ENCODE measurements at places on chromosomes 16 and 17.

DNA sequence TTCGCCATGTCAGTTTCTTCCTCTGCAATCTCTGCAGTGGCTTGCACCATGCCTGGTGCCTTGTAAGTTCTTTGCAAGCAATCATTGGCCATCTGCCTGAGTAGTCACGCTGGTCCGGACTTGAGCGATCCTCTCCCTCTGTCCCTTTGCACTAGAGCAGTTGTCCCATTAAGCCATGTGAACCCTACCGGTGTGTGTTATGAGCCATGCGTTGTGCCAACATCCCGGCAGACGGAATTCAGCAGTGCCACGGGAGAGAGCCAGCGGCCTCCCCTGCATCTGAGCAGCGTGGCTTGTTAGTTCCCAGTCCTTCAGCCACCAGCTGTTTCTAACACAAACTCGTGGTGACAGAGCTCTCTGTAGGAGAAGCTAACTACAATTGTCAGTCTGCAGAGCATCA, 275.1 kb upstream of the HSBP1 start:
- DNase-seq, result no peak

GRCh38 chr17:16977932-16978331, 6.0 kb upstream of the TNFRSF13B start:
- no peak for DNase-seq

- DNase-seq, result no peak
Observed at GRCh38 chr16:85100265-85100664, 12.0 kb downstream of the CIBAR2 start.

DNA sequence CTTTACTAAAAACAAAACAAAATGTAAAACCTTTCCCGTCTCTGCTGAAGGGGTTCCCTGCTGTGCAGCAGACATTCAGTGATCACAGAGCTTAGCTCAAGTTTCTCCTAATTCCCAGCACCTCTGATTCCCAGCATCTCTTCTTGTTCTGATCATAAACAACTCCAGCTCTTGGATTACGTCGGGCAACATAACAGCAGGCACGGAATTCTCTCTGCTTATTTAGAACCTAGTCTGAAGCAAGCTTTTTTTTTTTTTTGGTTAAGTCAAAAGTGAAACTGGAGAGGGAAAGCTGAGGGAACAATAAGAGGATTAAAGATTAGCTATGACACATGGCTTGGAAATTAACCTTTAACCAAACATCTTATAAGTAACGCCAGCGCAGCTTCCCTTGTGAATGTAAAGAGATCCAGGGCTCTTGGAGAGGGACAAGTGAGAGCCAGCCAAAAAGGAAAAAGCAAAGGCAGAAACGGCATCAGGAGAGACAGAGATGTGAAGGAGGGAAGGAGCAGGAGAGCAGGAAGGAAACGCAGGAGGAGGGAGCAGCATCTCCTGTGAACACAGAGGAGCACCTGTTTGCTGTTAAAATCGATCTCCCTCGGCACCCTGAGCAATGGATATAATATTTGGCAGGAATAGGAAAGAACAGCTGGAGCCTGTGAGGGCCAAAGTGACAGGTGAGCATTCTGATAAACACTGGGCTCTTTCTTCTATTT, at the start of gene BCO1:
TSS of gene BCO1 (plus strand) at position 394 of the 716 bp plus-strand sequence. CDS start at position 614, 220 bp downstream.
- DNase-seq, result no peak

DNA sequence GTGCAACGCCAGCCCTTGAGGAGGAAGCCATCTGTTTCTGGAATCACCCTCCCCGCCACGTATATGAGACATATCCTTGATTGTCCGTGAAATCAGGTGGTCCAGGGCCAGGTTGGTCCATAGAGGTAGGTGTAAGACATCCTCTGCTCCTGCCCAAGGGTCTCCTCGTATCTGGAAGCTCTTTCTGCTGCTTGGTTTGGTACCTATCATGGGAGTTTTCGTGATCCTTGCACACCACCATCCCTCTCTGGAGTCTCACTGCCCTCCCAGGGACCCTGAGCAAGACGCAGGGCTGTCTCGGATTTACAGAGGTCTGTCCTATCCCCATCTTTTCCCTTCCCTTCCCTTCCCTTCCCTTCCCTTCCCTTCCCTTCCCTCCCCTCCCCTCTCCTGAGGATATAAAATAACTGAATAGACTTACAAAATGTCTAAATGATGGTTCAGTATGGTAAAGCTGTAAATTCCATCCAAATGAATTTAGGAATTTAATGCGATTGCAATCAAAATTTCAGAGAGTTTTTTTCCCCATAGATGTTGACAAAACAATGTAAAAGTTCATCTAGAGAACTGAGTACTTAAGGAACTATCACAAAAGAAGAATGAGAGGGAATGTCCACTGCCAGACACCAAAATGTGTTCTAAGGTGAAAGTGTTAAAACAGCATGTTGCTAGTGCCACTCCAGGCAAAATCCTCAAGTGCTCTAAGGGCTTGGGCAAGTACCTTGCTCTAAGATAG, 2.0 kb upstream of the CCDC42 start:
- DNase-seq, result no peak

GRCh38 chr17:32565401-32565800, 78.6 kb downstream of the CDK5R1 start:
- no peak for DNase-seq

GRCh38 chr16:58053682-58054005, 28.1 kb downstream of the MMP15 start:
- DNase-seq, result no peak

DNA sequence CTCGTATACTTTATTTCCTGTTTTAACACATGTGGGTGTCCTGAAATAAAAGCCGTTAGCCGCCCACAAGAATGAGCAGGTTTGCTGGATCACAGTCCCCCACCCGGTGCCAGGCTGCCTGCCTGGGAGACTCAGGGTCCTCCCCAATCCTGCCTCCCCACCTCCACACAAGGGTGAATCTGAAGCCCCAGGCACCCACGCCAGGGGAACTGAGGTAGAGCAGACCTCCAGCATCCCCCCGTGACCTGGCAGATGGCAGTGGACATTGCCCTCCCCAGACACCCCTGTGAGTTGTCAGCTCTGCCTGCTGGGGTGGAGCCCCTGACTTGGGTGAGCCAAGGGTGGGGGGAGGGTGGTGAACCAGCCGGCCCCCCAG, 114.8 kb downstream of the METRNL start:
- DNase-seq, result no peak

DNA sequence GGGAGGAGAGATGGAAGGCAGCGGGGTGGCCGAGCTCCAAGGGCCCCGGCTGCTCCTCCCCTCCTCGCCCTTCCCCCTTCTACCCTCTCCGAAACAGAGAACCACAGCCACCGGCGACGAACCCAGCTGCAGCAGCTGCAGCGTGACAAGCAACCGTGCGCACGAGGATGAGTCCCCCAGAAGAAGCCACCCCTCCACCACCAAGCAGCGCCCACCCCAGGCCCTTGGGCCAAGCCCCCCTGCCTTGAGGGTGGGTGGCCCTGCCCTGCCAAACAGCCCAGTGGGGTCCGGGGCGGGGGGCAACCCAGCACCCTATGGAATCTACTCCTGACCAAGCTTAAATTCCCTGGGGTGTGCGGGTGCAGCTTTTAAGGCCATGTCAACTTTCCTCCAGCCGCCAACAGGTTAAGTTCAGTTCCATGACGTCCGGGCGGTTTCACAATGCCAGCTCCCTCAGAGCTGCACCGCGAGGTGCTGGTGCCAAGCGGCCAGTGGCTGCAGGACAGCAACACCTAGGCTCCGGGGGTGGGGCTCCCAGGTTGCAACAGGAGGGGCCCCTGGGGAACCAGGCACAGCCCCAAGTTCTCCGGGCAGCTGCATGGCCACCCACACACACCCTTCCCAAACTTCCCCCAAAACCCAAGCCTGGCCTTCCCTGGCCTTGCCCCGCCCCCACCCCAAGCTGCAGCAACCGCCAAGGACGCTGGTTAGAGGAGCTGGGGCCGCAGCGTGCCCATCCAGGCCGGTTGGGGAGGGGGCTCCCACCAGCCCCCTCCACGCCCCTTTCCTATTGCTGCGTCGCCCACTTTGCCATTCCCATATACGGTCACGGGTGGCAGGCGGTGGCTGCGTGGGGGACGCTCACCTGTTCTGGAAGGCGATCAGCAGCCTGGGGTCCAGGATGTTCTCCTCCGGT, 2.0 kb downstream of the CBX4 start:
- DNase-seq, result no peak

DNA sequence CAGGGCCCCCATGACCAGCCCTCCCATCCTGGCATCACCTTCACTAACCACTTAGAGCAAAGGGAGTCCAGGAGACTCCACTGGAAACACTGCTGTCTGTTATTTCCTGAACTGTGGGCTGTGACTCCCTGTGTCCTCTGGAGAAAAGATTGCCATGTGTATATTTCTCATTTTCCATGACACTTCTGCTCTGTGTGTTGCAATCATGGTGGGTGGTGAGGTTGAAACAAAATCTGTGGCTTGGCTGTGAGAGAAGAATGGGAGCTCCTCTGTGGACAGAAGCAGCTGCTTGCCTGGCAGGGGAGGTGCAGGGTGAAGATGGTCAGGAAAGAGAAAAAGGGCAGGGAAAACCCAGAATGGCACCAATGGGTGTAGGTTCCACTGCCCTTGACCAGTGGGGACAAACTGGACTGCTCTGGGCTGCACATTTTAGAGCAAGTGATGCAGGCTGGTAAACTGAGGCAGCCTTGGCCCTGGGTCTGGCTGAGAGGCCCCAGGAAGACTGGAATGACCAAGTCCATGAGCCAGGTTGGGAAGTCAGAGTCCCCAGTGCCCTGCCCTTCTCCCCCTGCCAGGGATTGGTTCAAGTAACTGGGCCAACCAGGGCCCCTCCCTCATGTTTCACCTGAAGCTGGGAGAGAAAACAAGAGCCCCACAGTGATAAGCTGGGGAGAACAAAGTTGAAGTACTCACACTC, 314.3 kb downstream of the C16orf95 start:
- no peak for DNase-seq

GRCh38 chr16:1613728-1614455, 1.7 kb downstream of the CRAMP1 start:
- no peak for DNase-seq

- DNase-seq, result no peak
Observed at GRCh38 chr16:85380905-85381737, 232.0 kb upstream of the GSE1 start.

DNA sequence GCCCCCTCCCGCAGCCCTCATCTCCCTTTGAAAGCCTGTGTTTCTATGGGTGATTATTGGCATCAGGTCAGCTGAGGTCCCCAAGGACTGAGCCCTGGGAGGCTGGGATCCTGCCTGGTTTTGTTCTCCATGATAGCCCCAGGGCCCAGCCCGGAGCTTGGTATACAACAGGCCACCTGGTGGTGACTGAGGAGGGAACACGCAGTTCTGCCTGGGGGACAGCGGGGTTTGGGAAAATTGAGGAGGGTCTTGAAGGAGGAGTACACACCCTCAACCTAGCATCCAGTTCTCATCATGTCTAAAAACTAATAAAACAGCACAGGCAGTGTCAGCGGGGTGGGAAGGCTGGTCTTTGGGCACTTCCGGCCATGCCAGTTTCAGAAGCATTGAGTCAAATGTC, 335.1 kb downstream of the CPPED1 start:
- DNase-seq, result no peak

- DNase-seq, result no peak
Observed at GRCh38 chr17:30414486-30414885, 35.8 kb downstream of the CPD start.

DNA sequence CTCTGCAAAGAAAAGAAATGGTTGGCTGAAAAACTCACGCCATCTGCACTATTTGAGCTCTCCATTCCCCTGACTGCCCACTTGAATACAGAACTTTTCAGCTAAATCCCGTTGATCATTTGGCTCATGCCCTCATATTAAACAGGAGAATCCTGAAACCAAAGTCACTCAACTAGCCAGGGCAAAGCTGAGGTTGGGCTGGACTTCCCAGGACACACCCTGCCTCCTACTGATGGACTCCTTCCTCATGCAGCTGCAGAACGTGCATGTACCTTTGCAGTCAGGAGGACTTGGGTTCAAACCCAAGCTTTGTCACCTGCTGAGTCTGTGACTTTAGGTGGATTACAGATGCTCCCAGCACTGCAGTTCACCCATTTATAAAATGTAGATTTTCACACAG, 7.7 kb downstream of the ASIC2 start:
- no peak for DNase-seq

DNA sequence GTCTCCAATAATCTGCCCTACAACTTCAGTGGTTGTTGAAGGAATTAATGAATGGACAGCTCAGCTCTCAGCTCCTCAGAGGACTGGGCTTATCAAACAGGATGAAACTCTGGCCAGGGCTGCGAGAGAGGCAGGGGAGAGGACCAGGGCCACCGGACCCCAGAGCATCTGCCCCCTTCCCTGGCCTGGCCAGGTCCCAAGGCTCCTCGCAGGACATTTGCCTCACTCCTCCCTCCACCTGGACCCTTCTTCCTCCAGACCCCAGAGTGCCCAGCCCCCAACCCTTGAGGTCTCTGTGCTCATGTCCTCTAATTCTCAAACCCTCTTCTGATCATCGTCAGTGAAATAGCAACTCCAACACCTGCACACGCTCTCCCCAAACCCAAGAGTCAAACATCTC, 3.7 kb downstream of the CD300C start:
- DNase-seq, result no peak

- no peak for DNase-seq
Observed at GRCh38 chr17:7001318-7001961, 5.6 kb downstream of the ALOX12 start.

DNA sequence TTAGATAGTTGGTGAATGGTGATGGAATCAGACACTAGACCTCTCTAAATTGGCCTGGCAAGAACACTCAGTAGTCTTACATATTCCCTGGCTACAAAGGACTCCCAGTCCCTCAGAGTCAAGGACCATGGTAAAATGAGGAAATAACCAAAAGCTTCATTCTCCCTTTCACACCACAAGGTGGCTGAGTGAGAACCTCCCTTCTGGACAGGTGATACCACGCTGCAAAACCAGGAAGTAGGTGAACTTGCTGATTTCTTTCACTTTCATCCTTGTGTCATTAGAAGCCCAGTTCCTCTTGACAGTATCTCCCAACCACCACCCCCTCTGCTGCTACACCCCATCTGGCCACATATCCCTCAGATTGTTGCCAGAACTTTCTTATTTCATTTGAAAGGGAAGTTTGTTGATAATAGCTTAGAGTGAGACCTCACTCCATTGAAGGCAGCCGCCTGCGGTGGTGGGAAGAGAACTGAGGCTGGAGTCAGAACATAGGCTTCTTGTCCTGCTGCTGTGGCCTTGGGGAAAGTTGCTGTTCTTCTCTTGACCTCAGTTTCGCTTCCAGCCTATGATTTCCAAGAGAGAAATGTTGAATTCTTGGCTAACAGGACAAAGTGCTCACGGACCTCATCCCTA, 290.6 kb upstream of the CCL2 start:
- no peak for DNase-seq

GRCh38 chr17:49980703-49981197, 11.8 kb downstream of the DLX4 start:
- no peak for DNase-seq

DNA sequence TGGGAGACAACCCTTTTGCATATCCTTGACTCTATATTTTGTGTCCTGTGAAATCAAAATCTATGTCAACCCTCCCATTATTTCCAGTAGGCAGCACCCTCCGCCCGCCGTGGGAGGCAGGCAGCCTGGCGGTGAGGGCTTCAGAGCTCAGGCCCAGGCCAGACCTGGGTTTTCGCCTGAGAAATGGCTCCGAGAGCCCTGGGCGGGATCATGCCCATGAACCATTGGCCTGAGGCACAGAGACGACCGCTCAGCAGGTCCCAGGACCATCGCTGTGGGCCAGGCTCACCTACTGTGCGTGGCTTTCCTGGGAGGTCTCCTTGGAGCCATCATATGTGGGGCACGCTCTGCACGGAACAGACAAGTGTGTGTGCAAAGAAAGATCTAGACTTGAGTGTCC, 6.3 kb upstream of the SLC38A8 start:
- no peak for DNase-seq
